Nephron progenitor cell (in vitro differentiated cells): ENCODE measurements at places on chromosomes 6 and 20.

- DNase-seq, result no peak
- H3K4me3 ChIP-seq, result no peak overlapping the region
- H3K36me3 ChIP-seq, result no peaks in the 10 kb centered on the region
- no peak overlapping the region for H3K27ac ChIP-seq
Measured at GRCh38 chr6:9896806-9897205, 518.1 kb downstream of the TFAP2A start.

DNA sequence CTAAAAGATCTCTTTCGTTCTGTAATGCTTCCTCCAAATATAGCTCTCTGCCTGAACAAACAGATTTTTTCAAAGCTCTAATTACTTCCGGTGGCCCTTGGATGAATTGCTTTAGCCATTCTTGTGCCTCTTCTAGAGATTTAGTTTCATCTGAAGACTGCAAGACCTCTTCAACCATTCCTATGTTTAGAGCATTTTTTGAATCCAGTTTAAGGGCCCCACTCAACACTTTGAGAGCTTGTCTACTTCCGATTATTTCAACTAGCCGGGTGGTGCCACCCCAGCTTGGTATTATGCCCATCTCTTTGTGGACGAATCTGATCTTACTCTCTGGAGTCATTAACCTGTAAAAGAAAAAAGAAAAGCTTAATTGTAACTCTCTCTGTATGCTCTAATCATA is 23.3 kb downstream of the RNF146 start:
- H3K27ac ChIP-seq, result peak overlapping the region; percentile 64
- H3K4me1 ChIP-seq, result peaks cover 13% of the 10 kb centered on the region
- no peak overlapping the region for H3K4me3 ChIP-seq
- no peaks in the 10 kb centered on the region for H3K27me3 ChIP-seq

DNA sequence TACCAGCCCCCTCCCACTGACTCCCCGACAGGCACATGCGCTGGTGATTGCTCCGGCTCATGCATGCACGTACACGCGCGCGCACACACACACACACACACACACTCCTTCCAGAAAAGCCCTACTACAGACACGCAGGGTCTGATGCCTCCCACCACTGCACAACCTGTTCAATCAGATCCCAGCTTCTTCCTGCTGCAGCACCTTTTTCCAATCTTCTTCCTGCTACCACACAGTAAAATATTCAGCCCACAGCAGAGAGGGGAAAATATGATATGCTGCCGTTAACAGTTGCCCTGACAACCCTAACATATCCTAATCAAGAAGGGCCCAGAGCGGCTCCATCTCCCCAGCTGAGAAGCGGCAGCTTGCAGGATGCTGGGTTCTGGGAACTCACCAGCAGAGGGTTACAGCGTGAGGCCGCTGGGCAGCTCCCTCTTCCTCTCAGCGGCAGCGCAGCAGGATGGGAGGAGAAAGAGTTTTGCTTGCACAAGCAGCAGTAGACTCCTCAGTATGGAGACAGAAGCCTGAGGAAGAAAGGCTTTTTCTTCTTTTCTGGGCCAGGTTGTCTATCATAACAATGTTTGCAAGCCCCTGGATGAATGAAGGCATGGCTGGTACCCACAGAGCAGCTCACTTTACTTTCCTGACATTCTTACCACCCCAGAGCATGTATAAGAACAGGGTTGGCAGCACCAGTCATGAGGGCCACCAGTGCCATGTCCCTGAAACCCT is 23.9 kb downstream of the MAP7 start:
- peak overlapping the region; percentile 57 for H3K4me3 ChIP-seq
- no peak overlapping the region for H3K27ac ChIP-seq
- peaks cover 5% of the 10 kb centered on the region for H3K27me3 ChIP-seq
- DNase-seq, result peak; percentile 56
- peaks cover 35% of the 10 kb centered on the region for H3K4me1 ChIP-seq

DNA sequence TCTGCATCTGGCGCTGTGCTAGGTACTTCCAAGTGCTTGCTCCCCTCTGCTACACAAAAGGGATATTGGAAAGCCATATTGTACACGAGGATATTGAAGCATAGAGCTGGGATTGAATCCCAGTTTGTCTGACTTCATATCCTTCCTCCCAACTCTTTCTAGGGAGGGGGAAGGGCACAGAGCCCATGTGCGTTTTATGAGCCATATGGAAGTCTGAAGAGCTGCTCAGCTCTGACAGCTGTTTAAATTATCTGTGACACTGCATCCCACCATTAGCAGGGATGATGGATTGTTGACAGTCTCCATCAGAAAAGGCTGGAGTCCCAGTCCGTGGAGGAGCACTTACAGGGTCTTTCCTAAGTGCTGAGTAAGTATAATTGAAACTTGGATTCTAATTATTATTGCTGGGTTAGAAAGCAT is 18.4 kb downstream of the TIAM2 start:
- no peak for DNase-seq
- H3K4me1 ChIP-seq, result peaks cover 36% of the 10 kb centered on the region
- no peaks in the 10 kb centered on the region for H3K36me3 ChIP-seq
- H3K4me3 ChIP-seq, result no peak overlapping the region

DNA sequence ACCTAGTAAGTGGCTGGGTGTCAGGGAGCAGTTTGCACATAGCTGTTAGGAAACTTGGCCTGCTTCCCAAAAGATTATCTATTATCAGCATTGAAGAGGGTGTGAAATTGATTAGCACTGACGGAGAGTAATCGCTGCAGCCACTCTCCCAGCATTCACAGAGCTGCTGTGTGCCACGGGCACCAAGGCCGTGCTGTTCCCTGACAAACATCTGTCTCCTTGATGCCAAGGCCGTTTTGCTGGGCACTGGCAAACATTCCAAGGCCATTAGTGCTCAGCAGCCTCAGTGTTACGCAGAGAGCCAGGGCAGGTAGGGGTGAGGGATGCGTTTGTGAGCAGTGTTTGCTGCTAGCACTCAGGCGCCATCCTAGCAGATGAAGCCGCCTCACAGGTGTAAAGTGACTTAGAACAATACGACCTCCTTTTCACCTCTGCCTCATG is 57.7 kb upstream of the VSTM2L start:
- H3K27me3 ChIP-seq, result no peaks in the 10 kb centered on the region
- H3K4me3 ChIP-seq, result no peak overlapping the region
- DNase-seq, result no peak
- peaks cover 34% of the 10 kb centered on the region for H3K36me3 ChIP-seq
- H3K4me1 ChIP-seq, result peaks cover 59% of the 10 kb centered on the region

DNA sequence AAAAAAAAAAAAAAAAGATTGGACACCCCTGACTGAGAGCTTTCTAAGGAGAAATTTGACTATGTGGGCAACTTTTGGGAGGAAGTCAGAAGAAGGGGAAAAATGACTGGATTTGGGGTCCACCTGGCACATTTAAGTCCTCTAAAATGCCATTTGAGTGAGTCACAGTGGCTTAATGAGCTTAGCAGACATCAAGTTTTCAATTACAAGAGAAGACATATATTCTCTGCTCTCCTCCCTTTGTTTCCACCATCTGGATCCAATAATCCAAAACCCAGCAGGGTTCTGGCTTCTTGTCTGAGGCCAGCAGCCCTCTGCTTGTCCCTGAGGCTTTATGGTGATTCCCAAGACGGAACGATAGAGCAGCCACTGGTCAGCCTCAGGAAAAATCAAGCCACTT is 6.9 kb downstream of the PI3 start:
- peaks cover 7% of the 10 kb centered on the region for H3K27me3 ChIP-seq
- no peaks in the 10 kb centered on the region for H3K36me3 ChIP-seq
- H3K27ac ChIP-seq, result peak overlapping the region; percentile 94
- H3K4me1 ChIP-seq, result no peaks in the 10 kb centered on the region

DNA sequence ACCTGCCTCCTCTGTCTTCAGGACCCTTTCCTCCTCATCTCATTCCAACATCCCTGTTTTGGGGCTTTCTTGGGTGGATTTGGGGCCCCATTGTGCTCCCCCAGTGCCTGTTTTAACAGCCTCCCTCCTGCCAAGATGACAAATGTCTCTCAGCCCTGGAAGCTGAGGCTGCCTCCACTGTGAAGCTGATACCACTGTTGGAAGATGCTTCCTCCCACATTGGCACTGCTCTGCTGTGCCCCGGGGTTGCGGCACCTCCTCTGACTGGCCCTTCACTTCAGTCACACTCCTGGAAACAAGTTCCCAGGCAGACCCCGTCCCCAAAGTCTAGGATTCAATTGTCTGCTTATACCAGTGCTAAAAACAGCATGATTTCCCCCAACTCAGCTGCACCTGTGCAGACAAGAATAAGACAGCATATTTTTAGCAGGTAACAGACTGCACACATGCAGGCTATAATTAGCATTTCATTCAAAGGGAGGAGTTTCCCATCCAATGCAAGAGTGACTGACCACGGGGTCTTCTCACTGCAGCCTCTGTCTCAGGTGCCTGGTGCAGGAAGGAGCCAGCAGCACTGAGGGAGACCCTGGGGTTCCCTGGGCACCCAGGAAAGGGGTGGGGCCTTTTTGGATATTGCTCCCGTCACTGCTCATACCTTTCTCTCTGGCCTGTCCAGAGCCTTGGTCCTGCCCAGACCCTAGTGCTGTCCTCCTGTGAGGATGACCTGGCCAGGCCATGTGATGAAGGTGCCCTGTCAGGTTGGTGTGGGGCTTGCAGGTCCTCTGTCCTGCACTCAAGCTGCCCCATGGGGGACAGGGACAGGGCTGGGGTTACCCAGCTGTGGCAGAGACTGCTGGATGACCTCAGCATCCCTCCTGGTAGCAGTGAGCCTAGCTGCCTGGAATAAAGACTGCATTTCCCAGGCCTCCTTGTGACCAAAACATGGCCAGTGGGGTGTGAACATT is 31.5 kb upstream of the SULF2 start:
- H3K27ac ChIP-seq, result no peak overlapping the region
- DNase-seq, result no peak
- H3K27me3 ChIP-seq, result peaks cover 13% of the 10 kb centered on the region
- no peaks in the 10 kb centered on the region for H3K36me3 ChIP-seq

DNA sequence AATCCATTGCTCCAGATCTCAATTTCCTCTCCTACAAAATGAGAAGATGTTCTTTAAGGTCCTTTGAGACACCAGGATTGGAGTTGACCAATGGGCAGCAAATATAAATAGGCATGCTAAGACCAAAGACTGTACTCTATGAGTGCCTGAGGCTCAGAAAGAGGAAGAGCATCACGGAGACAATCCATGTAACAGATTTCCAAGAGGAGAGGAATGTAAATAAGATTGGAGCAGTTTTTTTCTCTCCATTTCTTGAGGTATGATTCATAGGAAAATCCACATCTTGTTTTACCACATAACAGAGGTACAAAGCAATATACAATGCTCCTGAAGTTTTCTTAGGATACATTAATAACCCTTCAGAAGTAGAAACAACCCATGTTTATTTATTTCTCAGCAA is 109.8 kb downstream of the UBE3D start:
- peaks cover 39% of the 10 kb centered on the region for H3K36me3 ChIP-seq
- DNase-seq, result no peak
- no peaks in the 10 kb centered on the region for H3K27me3 ChIP-seq
- H3K4me1 ChIP-seq, result peaks cover 12% of the 10 kb centered on the region

GRCh38 chr6:23097566-23097965 is 528.2 kb downstream of the HDGFL1 start:
- H3K4me1 ChIP-seq, result no peaks in the 10 kb centered on the region
- no peak for DNase-seq
- no peak overlapping the region for H3K27ac ChIP-seq

DNA sequence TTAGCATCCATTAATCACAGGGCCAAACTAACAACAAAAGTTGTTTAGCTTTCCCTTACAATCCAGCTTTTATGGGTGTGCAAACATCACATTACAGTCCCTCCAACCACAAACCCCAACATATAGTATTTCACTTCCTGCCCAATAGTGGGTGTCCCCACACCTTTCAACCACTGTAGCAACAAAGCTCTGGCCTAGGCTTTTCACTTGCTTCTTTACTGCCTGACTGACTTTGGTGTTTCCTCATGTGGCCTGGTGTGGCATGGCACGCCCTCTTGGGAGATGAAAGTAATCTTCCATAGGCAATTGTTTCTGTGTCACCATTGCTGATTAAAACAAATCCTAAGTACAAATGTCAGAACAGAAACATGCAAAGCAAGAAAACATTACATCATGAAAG is 46.3 kb downstream of the MCM8 start:
- peaks cover 18% of the 10 kb centered on the region for H3K36me3 ChIP-seq
- H3K4me1 ChIP-seq, result peaks cover 4% of the 10 kb centered on the region

DNA sequence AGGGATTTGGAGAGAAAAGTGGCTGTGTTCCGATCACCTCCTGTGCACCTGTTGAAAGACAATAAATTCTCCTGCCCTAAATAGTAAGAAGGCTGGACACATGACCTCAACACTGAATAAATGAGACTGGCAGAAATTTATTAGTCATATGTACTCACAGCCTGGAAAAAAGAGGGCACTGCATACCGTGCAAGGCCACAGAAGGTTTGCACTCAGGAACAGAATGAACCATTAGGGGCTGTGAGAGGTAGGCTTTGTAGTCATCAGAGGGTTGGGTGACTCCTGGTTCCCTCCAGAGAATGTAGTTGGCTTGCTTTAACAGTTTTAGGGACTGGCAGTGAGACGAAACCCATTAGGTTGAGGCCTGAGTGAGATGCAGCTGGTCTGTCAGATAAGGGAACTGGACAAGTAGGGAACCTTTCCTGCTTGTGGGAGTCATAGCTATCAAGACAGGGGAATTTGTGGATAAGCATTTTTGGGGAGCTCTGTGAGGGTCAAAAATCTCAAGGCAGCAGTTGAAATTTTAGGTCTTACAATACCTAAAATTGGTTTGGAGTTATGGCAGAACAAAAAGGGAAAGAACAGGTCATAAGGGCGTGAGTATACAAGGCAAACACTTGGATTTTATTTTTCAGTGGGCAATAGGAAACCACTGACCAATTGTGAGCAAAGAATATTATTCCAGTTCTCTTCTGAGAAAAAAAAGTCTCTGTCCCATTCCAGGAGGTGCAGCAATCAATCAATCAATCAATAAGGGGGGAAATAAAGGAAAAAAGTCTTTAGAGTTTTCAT is 67.9 kb upstream of the BTN3A2 start:
- no peaks in the 10 kb centered on the region for H3K36me3 ChIP-seq
- H3K4me3 ChIP-seq, result no peak overlapping the region
- no peak overlapping the region for H3K27ac ChIP-seq
- DNase-seq, result no peak

DNA sequence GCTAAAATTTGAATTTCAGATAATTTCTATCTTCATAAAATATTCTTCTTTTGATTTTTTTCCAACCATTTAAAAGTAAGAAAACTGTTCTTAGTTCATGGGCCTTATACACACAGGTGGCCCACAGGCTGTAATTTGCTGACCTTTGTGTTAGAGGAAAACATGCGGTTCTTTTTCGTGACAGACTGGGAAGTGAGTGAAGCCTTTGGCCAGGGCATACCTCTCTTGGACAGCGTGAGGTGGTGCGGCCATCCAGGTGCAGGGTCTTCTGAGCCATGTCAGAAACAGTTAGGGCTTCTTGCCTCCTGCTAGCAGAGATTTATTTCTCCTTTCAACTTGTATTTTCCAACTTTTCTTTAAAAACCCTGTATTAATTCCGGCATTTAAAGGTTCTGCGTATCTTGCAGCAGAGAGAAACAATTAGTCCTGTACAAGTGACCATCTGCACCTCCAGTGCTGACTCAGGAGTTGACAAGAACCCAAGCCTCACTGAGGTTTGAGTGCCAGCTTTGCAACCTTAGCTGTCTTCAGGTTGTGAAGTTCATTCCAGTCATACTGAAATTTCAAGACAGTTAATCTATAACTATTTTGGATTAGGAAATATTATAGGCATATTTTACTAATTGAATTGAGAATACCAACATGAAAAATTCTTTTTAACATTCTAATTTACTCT is 177.8 kb downstream of the LY86 start:
- H3K4me3 ChIP-seq, result no peak overlapping the region
- no peaks in the 10 kb centered on the region for H3K27me3 ChIP-seq
- H3K27ac ChIP-seq, result no peak overlapping the region

GRCh38 chr6:169313347-169314010 is 59.8 kb upstream of the THBS2 start:
- no peaks in the 10 kb centered on the region for H3K36me3 ChIP-seq
- no peaks in the 10 kb centered on the region for H3K4me1 ChIP-seq
- no peak for DNase-seq
- H3K27ac ChIP-seq, result no peak overlapping the region
- no peak overlapping the region for H3K4me3 ChIP-seq

- no peak overlapping the region for H3K4me3 ChIP-seq
- H3K27ac ChIP-seq, result no peak overlapping the region
Measured at GRCh38 chr6:62998022-62998421, 213.2 kb upstream of the FKBP1C start.
